Stimulated activated CD8-positive, alpha-beta memory T cell treated with anti-CD3 and anti-CD28 coated beads, Interleukin-15, amount 100 ng/mL, for 1 hour (primary cell): ENCODE measurements at places on chromosomes 12 and 14.

DNA sequence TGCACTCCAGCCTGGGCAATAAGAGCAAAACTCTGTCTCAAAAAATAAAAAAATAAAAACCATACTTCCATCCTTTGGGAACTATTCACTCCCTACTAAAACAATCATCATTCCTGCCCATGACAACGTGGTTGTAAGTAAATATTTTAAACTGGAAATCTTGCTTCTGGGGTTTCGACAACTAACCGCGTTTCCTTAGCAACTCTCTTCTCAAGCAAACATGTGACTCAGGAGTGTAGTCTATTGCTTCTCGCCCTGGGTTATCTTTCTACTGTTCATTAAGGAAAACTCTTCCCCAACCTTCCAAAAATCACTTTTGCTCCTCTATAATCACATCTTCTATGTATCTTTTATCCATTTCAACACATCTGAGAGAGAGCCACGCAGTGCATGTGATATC lies 21.8 kb downstream of the APPL2 start:
- DNase-seq, result no peak

DNA sequence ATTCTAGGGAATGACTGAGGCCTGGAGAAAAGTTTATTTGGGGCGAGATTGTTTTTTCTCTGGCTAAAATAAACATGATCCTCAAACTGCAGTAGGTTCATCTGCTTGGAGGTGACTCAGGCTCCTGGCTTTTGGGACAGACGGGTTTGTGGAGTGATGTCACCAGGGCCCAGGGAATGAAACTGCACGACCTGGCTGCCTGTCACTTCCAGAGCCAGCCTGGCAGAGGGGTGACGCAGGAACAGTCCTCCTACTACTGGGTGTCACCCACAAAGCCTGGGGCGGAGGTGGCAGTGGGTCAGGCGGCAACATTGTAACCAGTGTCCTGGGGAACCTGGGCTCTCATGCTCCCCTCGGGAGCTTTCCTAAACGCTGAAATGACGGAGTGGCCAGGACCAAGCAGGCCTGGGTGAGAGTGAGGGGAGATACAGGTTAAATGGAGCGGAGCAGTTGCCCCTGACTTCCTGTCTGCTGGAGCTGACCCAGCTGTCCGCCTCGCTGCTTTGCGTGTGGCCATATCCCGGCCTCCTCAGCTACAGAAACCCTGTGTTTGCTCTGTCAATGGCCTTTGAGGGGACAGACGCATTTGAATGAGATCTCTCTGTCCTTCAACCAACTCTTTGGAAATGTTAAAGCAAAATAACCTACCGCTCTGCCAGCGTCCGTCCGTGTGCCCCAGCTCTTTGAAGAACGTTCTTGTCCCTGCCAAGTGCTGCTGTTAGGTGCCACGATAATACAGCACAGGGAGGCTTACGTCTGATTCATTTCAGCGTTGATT lies 6.5 kb downstream of the HIP1R start:
- DNase-seq, result no peak

- no peak for DNase-seq
Observed at GRCh38 chr14:20848955-20849570, 42.1 kb upstream of the RNASE3 start.

DNA sequence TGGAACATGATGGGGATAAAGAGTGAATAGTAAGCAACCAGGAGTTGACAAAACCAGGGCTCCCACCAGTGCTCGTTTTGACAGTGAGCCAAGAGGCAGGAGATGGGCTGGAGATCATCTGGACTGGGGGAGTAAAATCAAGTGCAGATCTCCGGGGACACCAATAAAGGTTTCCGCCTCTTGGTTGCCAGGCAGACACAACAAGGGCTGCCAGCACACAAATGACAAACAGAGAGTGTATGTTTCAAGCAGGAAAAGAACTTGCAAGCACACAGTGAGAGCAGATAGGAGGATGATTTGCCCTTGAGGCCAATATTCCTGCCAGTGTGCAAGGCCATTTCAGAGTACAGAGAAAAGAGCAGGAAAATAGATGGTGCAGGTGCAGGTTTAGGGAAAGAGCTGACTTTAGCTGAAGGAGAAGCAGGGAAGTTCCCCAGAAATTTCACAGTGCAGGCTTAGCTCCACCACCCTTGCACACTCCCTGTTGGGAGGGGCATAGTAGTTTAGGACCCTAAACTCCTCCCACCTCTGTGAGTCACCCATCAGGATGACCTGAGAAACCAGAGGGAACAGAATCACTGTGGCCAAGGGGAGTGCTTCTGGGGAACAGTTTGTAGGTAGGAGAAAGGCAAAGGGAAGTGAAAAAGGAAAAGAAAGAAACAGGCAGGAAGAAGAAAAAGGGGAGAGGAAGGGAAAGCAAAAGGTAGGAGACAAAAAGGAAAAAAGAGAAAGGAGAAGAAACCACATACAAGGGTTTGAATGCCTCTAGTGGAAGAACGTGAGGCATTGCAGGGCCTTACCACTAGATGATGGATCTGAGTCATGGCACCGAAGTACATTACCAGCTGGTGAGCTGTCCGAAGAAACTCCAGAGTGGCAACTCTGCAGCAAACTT lies 404.4 kb downstream of the SLC6A15 start:
- DNase-seq, result no peak

- DNase-seq, result no peak
Observed at GRCh38 chr12:15443611-15444010, 121.3 kb downstream of the PTPRO start.
